ENCODE measurements at places on chromosomes 4 and X. TPM values are rescaled to one million over a fixed set of nuclear protein-coding genes. Genes with fewer than 3 reads are reported as not detected.
A peak's percentile ranks its signal among the peaks of the same experiment; 100 is the strongest.

DNA sequence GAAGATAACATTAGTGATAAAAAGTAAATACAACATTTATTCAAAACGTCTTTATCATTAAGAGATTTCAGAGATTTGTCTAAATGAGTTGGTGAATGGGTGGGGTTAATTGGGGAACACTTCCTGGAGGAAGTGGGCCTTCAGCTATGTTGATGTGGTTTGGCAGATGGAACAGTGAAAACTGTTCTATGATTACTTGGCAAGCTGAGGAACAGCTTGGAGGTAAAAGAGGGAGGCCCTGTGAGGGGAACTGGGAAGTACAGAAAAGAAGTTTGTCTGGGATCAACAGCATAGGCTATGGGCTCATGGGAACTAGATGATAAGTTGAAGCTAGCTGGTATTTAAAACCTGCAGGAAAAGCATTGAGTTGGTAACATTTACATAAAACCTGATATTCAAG is 26.0 kb downstream of the OCRL start:
- no peak for DNase-seq

DNA sequence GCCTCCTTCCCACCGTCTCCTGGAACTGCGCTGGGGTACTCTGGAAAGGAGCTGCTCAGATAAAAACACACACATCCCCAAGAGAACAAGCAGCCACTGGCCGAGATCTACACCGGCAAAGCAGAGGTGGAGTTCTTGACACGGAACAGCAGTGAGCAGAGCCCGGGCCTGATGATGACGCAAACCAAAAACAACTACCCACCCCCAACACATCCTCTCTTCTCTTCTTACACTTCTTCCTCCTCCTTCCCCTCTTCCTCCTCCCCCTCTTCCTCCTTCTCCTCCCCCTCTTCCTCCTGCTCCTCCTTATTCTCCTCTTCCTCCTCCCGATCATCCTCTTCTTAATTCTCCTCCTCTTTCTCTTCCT is 4.6 kb downstream of the PNMA5 start:
- no peak for DNase-seq

- no peak for DNase-seq
Measured at GRCh38 chr4:162017863-162018262, 145.9 kb downstream of the FSTL5 start.

DNA sequence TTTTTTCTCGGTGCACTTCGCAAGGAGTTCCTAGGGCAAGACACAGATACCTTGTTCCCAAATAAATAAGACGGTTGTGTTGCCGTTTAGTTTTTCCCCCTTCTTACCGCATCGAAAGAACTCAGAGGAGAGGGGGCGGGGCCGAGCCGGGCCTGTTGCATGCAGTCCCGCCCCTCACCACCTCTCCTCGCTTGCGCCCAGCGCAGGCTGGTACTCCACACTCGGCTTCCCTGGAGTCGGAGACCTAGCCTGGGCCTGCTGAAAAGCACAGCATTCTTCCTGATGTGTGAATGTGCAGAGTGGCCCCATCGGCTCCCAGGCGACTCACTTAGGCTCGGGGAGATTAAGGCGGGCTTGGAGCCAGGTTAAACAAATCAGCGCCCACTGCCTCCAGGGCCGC is 26.1 kb upstream of the VMA21 start:
- DNase-seq, result no peak

DNA sequence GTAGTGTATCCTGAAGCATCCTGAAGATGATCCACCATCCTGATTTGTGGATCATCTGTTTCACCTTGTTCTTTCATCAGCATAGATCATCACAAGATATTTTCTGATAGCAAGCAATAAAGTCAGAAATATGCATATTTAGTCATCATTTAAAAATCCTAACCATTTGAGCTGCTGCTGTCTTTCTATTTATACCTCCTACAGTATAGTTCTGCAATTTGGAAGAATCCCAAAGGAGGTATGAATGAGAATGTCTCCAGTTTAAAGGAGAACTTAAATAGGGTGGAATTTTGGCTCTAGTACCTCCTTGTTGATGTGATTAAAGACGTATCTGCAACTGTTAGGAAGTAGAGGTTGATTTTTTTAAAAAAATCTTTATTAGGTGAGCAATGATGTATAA is 7.6 kb downstream of the SLC25A14 start:
- DNase-seq, result no peak

GRCh38 chrX:7574325-7574724 is 268.6 kb upstream of the VCX start:
- peak; percentile 63 for DNase-seq

- DNase-seq, result no peak
Measured at GRCh38 chrX:105752338-105752956, 69.9 kb upstream of the NRK start.

- no peak for DNase-seq
Measured at GRCh38 chrX:148517176-148517575, 16.8 kb downstream of the AFF2 start.

- DNase-seq, result peak; percentile 38
Measured at GRCh38 chr4:26343038-26343398, 22.2 kb downstream of the RBPJ start.

GRCh38 chr4:83010111-83010521 is 507 bp downstream of the LIN54 start:
- DNase-seq, result peak; percentile 44

DNA sequence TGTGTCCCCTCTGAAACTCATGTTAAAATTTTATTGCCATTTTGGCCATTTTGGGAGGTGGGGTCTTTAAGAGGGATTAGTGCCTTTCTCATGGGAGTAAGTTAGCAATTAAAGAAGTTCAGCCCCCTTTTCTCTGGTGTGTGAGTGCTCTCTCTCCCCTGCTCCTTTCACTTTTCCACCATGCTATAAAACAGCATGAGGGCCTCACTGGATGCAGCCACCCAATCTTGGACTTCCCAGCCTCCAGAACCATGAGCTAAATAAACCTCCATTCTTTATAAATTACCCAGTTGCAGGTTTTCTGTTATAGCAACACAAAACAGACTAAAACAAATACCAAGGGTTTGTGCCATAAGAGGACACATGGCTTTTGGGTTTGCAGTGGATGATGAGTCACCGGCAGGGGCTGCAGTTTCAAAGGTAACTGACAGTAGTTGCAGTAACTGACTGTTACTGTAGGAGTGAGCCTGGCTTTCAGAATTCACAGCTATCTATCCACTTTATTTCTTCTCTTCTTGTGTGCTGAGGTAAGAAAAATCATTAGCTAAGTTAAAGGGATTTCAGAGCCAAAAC is 121.5 kb downstream of the PPEF1 start:
- DNase-seq, result peak; percentile 19

GRCh38 chrX:140090800-140091124 is 125.4 kb upstream of the CXorf66 start:
- no peak for DNase-seq

DNA sequence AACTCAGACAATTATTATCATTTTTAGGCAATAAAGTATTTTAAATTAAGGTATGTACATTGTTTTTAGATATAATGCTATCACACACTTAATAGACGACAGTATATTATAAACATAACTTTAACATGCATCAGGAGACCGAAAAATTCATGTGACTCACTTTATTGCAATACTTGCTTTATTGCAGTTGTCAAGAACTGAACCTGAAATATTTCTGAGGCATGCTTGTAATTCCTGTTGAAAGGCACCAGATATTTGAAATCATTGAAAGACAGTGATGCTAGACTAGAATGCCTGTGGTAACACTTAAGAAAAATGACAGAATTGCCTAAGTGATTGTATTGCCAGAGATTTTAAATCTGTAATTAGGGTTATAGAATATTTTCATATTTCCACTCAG is 175.6 kb upstream of the MAGEB2 start:
- DNase-seq, result no peak

- peak; percentile 88 for DNase-seq
Measured at GRCh38 chr4:105965183-105965800, 70.0 kb downstream of the NPNT start.

GRCh38 chr4:27742816-27743215 is 882.2 kb downstream of the STIM2 start:
- no peak for DNase-seq

- peak; percentile 85 for DNase-seq
Measured at GRCh38 chr4:28167411-28167810, 1306.8 kb downstream of the STIM2 start.

- no peak for DNase-seq
Measured at GRCh38 chr4:161505141-161505540, 658.7 kb downstream of the FSTL5 start.

DNA sequence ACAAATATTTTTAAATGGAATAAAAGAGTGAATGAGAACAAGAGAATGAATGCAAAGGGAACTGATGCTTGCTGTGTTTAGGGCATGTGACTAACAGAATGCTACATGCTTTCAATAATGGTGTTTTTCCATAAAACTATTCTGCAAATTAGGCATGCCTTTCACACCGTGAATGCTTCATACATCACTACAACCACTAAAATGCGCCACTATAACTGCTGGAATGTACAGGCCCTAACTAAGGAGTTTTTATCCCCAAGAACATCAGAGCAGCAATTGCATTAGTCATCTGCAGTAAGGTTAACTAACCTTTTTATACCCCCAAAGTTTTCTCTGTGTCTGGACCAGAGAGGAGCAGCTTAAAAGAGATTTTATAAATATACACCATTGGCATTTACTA is 190.4 kb downstream of the ARAP2 start:
- DNase-seq, result no peak

GRCh38 chr4:186651624-186652023 is 72.0 kb downstream of the FAT1 start:
- no peak for DNase-seq

DNA sequence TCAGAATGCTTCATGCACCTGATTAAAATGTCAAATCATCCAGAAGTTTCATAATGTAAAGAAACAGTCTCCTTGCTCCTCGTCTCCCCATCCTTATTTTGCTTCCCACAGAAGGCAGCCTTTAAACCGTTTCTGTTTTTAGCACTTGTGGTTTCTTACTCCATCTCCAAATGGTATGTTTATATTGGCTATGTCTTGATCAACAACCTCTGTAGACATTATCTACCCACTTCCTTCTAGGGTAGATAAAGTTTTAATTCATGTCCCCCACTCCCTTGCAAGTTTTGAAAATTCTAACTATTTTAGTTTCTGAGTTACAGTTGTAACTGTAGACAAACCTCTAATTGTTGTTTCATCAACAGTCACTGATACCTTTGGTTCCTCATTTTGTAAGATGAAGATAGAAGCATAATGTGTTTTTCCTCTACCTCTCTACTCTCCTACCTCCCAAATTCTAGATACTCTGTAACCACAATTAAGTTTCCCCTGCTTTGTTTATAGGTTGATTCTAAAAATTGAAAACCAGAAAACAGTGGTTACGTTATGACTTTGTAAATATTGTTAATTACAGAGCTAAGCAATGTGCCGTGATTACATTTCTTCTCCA is 291.7 kb upstream of the GATB start:
- DNase-seq, result no peak

DNA sequence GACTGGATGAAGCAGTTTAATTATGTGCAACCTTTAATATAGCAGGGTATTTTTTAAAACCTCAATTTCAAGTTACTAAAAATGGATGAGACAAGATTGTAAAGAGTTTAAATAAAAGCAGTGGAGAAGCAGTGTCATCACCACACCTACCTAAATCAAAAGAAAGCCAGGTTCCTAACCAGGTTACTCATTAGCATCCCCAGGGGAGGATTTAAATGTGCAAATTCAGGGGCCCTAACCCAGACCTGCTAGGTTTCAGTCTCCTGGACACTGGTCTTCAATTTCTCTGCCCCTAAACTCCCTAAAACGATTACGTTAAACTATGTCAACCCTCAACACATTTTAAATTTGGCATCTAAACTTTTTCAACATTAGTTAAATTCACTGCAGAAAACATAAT is 116.9 kb upstream of the KLF3 start:
- DNase-seq, result no peak

- peak; percentile 90 for DNase-seq
Measured at GRCh38 chr4:12439633-12440305, 1011.1 kb upstream of the HS3ST1 start.

DNA sequence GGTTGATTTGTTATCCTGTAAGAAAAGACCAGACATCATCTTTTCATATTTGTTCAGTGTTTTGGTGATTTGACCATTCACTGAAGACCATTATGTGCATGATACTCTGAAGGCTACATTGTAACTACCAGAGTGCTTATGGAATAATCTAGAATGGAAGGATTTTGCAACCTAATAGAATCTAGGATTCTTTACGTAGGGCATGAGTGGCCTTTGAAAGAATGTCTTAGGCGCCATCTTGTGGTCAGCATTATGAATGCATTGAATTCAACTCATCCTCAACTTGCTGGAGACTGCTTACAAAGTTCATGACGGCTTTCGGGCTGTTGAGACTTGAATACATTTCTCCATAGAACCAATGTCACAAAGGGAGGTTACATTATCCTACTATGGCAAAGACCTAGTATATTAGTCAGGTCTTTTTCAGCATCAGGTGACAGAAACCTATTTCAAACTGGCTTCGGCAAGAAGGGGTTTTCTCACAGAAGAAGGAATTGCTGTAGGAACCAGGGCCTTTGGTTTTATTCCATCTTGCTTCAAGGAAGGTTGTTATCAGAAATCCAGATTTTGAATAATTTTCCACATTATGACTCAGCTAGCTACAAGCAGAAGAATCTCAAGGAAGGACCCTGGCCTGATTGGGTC is 104.1 kb downstream of the GPAT3 start:
- DNase-seq, result peak; percentile 77

DNA sequence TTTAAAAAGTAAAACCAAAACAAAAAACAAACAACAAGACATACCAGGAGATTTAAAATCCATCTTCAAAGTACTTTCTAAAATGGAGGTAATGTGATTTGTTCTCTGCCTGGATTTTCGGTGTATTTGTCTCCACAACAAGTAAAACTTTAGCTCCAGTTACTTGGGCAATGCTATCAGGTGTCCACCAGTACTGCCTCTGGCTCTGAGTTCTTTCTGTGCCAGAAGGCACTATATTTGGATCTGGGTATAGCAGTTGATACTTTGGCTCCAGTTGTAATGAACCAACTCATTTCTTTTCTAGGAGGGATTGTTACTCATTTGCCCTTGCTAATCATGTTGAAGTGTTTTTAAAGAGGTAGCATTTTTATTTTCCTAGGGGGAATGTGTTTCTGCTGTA is 9.5 kb upstream of the PDLIM5 start:
- no peak for DNase-seq

GRCh38 chr4:144709793-144710525 is 64.0 kb downstream of the HHIP start:
- DNase-seq, result peak; percentile 74

DNA sequence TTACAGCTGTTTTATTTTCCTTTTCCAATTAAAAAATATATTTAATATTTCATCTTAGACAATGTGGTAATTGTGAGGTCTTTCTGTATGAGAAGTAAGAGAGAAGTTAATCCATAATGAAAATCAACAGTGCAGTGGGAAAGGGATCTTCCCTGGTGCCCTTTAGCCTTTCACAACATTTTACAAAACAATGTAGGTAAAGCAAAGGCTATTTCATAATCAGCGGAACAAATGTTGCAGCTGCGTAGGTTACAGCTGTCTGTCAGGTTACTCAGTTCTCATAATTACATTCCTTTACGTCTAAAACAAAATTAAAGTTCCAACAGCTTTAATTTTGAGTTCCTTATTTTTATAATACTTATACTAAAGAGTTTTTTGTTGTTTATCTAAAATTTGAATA is 22.8 kb upstream of the VCX3A start:
- no peak for DNase-seq

CXCL8 gene
- 2.9 TPM for total RNA-seq

MAP7D2 gene
- total RNA-seq, result 0.38 TPM

APOO gene
- 6.0 TPM for total RNA-seq

UGT8 gene
- total RNA-seq, result under 0.01 TPM

LNX1 gene
- total RNA-seq, result 1.6 TPM

GLRA3 gene
- total RNA-seq, result not detected

RAB33A gene
- total RNA-seq, result 0.13 TPM

USP51 gene
- total RNA-seq, result 0.13 TPM

REST gene
- total RNA-seq, result 17.6 TPM

MAGEB1 gene
- total RNA-seq, result not detected

PPARGC1A gene
- 1.6 TPM for total RNA-seq

ENPEP gene
- total RNA-seq, result not detected

GLOD5 gene
- not detected for total RNA-seq

Data from bronchial epithelial cell (primary cell).